LHCN-M2 (cell line): ENCODE measurements at places on chromosomes 5 and 9. TPM values are rescaled to one million over a fixed set of nuclear protein-coding genes. Genes with fewer than 3 reads are reported as not detected.

GRCh38 chr5:178117923-178118701 is 4.8 kb downstream of the N4BP3 start:
- no peak for DNase-seq

Gene RORB
- total RNA-seq = under 0.01 TPM in 1 of 2 replicates, not detected in the other

- peak; percentile 61 for DNase-seq
Observed at GRCh38 chr9:131773911-131774379, 34.1 kb upstream of the RAPGEF1 start.

DNA sequence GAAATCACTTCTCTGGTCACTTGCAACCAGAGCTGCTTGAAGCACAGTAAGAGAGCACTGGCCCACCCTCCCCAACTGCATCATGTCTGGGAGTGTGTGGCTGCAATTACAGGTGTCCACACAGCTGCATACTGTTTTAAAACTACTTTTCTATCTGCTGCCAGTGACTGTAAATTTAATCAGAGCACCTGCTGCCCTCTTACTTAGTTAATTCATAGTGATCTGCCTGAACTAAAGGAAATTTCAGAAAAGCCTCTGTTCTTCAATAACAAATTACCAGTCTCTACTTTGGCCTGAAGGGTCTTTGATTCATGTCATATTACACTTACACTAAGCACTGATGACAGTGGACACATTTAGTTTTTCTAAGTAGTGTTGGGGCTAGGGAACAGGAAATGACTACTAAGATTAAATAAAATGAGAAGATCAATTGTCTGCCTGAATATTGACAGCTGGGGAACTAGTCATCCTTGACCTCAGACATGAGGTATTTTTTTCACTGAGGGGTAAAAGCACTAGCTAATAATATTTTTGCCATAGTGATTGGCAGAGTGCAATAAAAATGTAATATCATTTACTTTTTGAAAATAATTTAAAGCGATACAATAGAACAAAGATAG is 788.9 kb upstream of the GRAMD2B start:
- DNase-seq = peak; percentile 49

- DNase-seq = peak; percentile 44
Observed at GRCh38 chr9:105245029-105245890, 809 bp downstream of the SLC44A1 start.

DNA sequence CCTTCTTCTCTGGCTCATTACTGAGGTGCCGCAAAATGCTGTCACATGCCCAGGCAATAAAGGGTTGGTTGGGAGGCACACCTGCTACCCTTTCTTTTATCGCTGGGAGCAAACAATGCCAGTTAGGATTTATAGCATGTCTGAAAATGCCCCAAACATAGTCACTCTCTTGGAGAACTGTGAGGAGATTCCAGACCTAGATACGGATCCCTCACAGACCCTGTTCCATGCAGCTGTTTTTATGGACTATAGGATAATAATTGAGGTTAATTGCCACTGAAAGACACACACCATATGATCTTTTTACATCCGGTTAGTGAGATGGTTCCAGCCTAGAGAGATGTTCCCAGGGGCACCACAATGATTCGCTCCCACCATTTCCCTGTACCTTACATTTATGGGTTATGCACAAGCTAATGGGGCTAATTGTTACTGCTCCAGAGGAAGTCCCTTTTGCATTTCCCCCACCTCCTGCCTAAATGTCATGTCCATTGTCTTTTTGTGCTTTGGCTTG is 318.1 kb downstream of the PIK3R1 start:
- no peak for DNase-seq

DNA sequence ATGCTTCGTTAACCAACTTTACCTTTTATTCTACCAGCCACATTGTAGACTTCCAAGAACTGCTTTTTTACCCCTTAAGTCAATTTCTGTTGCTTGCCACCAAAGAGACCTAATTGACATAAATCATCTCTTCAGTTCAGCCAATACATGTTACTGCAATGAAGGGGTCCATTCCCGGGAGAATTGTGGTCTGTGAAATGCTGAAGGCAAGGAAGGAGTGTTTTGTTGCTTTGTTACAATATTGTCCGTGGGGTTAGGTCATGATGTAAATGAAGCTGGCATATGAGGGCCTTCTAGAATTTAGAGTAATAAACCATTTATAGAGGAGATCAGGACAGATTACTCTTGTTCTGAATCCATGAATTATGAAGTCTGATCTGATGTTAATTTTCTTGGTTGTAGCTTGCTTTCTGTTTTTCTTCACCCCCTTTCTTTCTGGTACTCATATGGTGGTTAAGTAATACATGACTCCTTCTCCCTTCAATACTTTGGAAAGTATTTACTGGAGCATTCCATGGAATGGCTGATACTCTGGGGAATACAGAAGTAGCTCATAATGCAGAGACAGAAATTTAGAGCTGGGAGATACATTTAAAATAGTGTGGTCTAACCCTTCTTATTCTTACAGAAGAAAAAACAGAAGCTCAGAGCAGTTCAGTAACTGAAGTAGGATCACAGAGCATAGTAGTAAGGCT is 297.0 kb upstream of the CLINT1 start:
- DNase-seq = no peak

GRCh38 chr5:134423376-134423775 is 11.7 kb upstream of the CDKN2AIPNL start:
- no peak for DNase-seq

Gene MZB1
- not detected in 2 replicates for total RNA-seq

DNA sequence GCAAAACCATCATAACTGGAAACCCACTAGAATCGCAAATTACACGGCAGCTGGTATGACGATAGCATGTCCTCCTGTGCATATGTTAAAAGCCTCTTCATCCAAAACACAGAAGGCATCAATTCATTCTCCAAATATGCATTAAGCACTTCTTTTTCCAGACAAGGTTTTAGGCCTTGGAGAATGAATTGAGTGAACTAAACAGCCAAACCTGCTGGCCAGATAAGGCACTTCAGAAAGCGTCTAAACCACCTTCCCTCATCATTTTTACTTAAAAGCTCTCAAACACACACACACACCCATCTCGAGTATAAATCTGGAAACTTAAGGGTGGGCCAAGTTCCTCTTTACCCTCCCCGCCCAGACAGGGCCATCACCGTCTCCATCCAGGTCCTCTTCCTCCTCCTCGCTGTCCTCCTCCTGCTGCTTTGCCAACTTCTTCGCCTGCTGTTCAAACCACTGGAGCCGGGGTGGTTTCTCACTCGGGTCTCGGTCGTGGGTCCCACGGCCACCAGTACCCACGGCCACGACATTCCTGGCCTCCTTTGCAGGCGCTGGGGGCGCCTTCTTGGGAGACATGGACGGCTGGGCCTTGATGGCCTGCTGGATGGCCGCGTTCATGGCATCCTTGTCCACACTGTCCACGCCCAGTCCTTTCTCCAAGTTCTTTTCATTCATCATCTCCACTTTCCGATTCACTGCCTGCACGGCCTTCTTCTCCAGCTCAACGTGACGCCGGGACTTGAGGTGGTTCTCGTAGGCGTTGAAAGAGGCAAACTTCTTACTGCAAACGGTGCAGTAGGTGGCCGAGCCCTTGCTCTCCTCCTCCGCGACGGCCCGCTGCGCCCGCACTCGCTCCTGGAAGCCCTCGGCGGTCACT is 696 bp downstream of the ZNF622 start:
- no peak for DNase-seq

Gene GRM6
- not detected in 2 replicates for total RNA-seq

GRCh38 chr5:57937025-57937424 is 454.4 kb upstream of the ACTBL2 start:
- DNase-seq = peak; percentile 54

DNA sequence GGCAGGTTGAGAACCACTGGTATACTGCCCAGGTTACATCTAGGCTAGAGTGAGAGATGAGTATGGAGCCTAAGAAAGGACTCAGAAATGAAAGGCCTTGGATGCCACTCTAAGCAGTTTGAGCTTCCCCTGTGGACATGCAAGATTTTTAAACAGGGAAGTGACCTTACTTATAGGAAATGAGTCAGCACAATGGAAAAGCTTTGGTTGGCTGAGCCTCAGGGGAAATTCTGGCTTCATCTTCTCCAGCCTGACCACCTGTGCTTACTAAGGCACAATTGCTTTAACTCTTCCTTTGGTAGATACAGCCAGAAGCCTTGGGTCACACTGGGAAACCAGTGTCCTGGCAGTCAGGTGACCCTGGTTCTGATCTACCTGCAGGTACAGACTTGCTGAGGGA is 380.2 kb upstream of the ZNF462 start:
- no peak for DNase-seq

- DNase-seq = no peak
Observed at GRCh38 chr5:436641-436975, 6.4 kb upstream of the EXOC3 start.
